ENCODE measurements at places on chromosomes 5 and 9.

GRCh38 chr5:126236994-126237393, 186.2 kb upstream of the GRAMD2B start:
- no peak for DNase-seq

GRCh38 chr5:61817472-61818326, 485.6 kb downstream of the ZSWIM6 start:
- no peak for DNase-seq

GRCh38 chr5:139670369-139671095, 22.4 kb downstream of the CXXC5 start:
- DNase-seq = no peak

- no peak for DNase-seq
Observed at GRCh38 chr9:123550012-123550411, 194.0 kb downstream of the CRB2 start.

GRCh38 chr9:96217754-96218693, 84.0 kb downstream of the HSD17B3 start:
- DNase-seq = peak; percentile 63

DNA sequence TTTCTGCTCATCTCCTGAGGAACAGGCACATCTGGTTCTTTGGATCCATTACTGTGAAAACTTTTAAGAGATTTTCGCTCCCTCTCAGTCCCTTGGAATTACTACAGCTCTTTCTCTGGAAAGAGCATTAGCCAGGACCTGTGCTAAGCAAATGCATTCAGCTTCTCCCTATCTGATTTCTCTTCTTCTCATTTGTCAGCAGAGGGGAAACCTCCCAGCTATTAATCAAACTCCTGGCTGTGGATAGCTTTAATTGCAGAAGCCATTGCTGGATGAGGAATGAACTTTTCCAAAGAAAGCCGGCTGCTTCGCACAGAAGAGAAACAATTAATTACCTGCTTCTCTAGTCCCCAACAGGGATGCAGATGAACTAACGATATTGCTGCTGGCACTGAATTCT, 37.9 kb downstream of the TLR4 start:
- no peak for DNase-seq

- no peak for DNase-seq
Observed at GRCh38 chr9:93593144-93593658, 16.8 kb downstream of the PHF2 start.

GRCh38 chr9:15306757-15307522, at the start of gene TTC39B:
TTC39B (minus strand) TSS chr9:15307216; CDS start chr9:15307125, 91 bp downstream.
- peak; percentile 66 for DNase-seq

DNA sequence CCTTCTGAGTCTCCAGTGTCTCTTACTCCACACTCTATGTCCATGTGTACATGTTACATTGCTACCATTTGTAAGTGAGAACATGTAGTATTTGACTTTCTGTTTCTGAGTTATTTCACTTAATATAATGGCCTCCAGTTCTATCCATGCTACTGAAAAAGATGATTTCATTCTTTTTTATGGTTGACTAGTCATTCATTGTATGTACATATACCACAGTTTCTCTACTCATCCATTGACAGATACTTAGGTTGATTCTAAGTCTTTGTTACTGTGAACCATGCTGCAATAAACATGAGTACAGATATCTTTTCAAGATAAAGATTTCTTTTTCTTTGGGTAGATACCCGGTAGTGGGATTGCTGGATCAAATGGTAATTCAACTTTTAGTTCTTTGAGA, 107.1 kb upstream of the CHD1 start:
- no peak for DNase-seq

GRCh38 chr9:14315875-14316601, 2.1 kb upstream of the NFIB start:
- DNase-seq = no peak

GRCh38 chr5:88934439-88934838, 51.5 kb upstream of the MEF2C start:
- no peak for DNase-seq

GRCh38 chr5:149140197-149141002, 893 bp upstream of the ABLIM3 start:
- no peak for DNase-seq

DNA sequence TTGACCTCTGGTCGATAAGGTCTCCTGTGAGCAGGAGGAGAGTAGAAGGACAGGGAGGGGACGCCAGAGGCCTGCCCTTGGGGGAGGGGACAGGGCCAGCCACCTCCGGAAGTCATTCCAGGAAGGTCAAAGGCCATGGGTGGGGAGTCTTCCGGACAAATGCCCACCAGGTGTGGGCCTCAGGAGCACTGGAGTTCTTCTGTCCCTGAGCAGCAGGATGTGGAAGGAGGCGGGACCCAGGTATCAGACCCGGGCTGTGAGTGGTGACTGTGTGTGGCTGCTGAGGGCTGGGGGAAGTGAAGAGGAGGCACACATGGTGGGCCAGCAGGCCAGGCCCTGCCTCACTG, 13.9 kb downstream of the FGF18 start:
- DNase-seq = no peak

DNA sequence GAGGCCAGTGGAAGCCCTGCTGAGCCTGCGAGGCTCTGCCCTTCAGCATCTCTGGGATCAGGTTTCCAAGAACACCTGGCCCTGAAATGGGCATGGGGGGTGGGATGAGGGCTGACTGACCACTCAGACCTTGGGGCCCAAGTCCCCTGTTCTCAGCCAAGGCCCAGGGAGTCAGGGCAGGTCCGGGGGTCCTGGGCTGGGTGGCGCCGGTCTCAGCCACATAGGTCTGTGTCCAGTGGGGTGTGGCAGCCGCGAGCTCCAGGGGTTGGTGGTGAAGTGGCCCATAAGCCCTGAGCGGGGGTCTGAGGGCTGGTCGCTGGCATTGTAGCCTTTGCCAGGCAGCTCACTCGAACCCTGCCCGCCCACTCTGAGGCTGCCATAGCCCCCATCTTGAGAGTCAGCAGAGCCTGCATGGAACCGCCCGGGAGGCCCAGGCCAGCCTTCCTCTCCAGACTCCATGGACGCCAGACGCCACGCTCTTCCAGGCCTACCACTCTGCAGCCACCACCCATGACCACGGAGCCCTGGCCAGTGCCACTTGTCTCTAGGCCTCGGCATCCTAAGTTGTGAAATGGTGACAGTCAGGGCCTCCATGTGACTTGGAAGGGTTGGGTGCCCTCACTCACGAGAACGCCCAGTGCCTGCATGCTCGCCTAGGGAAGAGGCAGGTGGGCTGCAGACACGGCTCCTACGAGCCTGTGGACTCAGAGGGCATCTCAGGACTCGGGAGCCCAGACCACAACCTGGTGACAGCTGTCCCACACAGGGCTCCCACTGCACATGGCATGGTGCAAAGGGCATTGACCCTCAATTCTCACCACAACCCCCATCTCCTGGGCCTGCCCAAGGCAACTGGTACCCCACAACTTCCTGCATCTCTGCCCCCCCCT, 6.7 kb upstream of the DBH start:
- DNase-seq = no peak
